ENCODE measurements at places on chromosomes 7 and 10. TPM values are rescaled to one million over a fixed set of nuclear protein-coding genes. Genes with fewer than 3 reads are reported as not detected.

Gene FKBP6
- not detected for total RNA-seq

Gene LRRN3
- 4.4 TPM for total RNA-seq

GRCh38 chr7:3200504-3200903, 100.5 kb upstream of the SDK1 start:
- no peak overlapping the region for H3K4me3 ChIP-seq
- H3K27me3 ChIP-seq = peaks cover 5% of the 10 kb centered on the region
- H3K4me1 ChIP-seq = no peaks in the 10 kb centered on the region
- H3K36me3 ChIP-seq = no peaks in the 10 kb centered on the region
- DNase-seq = peak; percentile 39
- H3K27ac ChIP-seq = no peak overlapping the region

DNA sequence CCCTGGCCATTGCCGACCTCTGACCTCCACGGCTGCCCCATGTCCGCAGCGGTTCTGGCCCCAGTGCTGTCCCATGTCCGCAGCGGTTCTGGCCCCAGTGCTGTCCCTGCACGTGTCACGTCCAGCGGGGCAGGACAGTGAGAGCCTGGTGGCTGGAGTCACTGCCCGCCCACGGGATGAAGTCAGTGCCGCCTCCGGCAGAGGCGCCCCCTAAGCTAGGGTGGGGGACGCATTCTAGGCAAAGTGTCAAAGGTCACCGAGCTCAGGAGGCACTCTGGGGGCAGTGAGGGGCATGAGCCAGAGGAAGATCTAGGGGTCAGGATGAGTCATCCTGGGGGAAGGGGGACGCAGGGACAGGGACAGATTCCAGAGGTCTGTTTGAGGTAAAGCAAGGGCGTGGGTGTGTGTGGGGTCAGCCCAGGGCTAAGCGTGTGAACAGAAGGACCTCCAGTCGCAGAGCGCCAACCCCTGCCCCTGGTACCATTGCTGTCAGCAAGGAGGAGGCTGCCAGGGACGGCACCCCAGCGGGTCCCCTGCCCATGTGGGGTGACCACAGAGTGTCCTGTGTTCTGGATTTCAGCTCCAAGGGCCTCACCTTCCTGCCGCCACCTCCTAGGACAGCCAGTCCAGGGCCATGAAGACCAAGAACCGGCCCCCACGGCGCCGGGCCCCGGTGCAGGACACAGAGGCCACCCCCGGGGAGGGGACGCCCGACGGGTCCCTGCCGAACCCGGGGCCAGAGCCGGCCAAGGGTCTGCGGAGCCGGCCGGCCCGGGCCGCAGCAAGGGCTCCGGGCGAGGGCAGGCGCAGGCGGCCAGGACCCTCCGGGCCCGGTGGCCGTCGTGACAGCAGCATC, 665 bp downstream of the BHLHA15 start:
- H3K4me3 ChIP-seq = peak overlapping the region; percentile 52
- no peak for DNase-seq
- no peak overlapping the region for H3K27ac ChIP-seq
- H3K4me1 ChIP-seq = peaks cover 4% of the 10 kb centered on the region
- peaks cover 10% of the 10 kb centered on the region for H3K36me3 ChIP-seq
- no peaks in the 10 kb centered on the region for H3K27me3 ChIP-seq

- H3K36me3 ChIP-seq = no peaks in the 10 kb centered on the region
- H3K4me3 ChIP-seq = peak overlapping the region; percentile 78
- H3K27me3 ChIP-seq = no peaks in the 10 kb centered on the region
- DNase-seq = peak; percentile 79
These were observed 90.9 kb downstream of the NEURL1 start for GRCh38 chr10:103584216-103585010.

DNA sequence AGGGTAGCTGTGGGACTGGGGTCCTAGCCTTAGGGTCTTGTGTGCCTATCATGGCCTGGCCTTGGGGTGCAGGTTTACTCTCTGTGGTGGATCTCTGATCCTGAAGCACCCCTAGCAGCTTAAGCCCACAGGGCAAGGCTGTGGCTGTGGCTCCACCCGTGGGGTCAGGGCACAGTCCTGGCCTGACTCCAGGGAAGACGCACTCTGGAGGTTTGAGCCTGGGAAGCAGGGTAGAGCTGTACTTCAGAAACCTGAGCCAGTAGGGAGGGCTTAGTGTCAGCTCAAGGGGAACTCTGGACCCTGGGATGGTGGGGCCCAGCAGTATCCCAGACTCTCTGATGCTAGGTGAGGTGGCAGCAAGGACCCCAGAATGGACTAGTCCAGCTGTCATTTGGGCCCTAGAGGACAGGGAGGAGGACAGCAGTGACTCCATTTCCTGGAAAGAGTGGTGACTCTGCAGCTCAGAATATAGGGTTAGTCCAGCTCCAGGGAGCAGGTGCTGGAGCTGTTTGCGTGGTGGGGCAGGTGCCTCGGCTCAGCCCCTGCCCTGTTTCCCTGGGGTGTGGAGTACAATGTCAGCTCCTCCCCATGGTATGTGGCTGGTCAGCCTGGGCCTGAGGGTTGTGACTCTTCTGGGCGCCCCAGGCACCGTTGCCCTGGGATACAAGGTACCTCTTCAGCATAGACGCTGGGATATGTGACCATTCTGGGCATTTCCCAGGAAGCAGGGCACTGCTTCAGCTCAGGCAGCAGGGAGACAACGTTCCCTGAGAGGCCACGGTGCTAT, 15.8 kb downstream of the GTPBP4 start:
- no peak for DNase-seq
- no peaks in the 10 kb centered on the region for H3K27me3 ChIP-seq
- no peak overlapping the region for H3K4me3 ChIP-seq
- peaks cover 73% of the 10 kb centered on the region for H3K36me3 ChIP-seq

- H3K27me3 ChIP-seq = no peaks in the 10 kb centered on the region
- DNase-seq = no peak
- no peaks in the 10 kb centered on the region for H3K4me1 ChIP-seq
These were observed 692.6 kb upstream of the COBL start for GRCh38 chr7:52009181-52009580.

- no peaks in the 10 kb centered on the region for H3K27me3 ChIP-seq
- H3K27ac ChIP-seq = no peak overlapping the region
- H3K4me3 ChIP-seq = no peak overlapping the region
- no peak for DNase-seq
- H3K36me3 ChIP-seq = no peaks in the 10 kb centered on the region
These were observed 77.3 kb downstream of the CDC14C start for GRCh38 chr7:49001610-49002033.
